LHCN-M2 (cell line): ENCODE measurements at places on chromosomes 5 and 9.

DNA sequence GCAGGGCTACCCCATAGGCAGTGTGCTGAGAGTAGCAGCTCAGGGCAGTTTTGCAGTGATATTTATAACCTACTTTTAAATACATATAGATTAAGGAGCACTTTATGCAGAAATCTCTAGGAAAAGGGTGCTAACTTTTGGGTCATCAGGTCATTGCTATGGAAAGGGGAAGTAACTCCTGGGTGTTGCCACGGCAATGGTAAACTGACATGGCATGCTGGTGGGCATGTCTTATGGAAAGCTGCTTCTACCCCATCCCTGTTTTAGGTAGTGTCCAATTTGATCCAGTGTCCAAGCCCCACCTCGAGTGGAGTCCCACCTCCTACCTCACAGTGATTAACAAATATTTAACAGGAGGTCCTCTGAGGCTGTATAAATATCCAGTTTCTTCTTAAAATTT is 56.8 kb upstream of the XPA start:
- DNase-seq: no peak

GRCh38 chr5:137622850-137623249 is 113.0 kb downstream of the KLHL3 start:
- peak; percentile 73 for DNase-seq

DNA sequence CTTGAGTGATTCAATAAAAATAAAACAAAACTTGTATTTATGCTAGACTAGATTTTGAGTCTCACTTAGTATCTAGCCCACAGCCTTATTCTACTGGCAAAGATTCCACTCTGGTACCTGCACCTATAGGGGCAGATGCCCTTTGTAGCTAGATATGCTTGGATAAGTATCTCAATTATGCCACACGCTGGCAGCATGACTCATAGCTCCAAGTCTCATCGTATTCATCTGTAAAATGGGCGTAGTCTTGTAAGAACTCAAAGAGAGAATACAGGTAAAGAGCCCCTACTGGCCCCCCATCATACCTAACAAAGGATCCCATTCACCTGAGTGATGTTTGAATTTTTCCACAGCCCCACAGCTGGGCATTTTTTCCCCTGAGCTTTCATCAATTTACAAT is 45.9 kb upstream of the ASTN2 start:
- DNase-seq: no peak

DNA sequence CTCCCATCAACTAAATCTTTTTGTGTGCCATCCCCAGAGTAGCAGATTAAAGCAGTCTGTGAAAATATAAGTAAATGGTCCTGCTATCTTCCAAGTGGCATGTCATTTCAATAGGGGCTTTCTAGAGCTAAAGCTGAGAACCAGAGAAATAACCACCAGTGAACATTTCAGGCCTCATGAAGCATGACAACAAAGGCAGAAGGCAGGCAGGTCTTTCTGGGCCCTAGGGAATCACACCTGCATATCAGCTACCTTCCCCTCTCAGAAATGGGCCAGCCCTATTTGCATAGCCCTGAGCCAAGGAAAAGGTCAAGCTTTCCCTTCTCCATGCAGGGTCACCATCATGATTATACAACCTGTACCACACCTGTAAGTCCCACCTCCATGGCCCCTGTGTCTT is 205.3 kb downstream of the DEPDC1B start:
- DNase-seq: no peak

DNA sequence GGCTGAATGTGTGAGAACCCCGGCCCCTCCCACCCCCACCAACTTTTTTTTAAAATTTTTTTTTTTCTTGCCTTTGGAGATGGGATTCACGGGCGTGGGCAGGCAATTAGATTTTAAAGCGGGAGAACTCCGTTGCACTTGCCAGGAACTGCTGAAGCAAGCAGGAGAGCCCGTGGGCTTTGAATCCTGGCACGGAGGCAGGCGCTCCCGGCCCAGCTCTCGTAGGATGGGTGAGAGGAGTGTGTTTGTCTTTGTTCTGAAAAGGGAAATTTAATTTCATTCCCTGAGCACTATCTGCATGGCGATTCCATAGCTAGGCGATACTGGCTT is 54.3 kb upstream of the BOD1 start:
- no peak for DNase-seq

DNA sequence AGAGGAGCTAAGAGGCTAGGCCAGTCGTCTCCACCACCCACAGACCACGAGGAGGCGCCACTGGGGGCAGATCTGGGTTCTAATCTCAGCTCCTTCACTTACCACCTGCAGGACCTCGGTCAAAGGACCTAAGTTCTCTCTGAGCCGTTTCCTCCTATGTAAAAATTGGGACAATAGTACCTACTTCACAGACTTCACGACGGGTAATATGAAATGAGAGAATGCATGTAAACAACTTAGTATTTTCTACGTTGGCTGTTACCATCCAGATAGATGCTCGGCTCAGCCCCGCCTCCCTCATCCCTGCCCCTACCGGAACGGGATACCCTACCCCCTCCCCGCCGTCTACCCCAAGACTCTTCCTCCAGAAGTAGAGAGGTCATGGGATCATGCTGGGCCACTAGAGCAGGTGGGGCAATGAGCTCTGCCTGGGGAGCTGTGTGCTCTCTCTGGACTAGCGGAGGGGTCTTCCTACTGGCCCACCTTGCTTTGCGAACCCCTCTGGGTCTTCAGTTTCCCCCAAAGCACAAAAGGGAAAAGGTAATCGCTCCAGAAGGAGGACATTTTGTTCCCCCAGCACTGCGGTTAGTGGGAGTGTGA is 541 bp downstream of the GNPDA1 start:
- peak; percentile 29 for DNase-seq

- no peak for DNase-seq
Observed at GRCh38 chr9:98378794-98379193, 123.3 kb upstream of the TBC1D2 start.

DNA sequence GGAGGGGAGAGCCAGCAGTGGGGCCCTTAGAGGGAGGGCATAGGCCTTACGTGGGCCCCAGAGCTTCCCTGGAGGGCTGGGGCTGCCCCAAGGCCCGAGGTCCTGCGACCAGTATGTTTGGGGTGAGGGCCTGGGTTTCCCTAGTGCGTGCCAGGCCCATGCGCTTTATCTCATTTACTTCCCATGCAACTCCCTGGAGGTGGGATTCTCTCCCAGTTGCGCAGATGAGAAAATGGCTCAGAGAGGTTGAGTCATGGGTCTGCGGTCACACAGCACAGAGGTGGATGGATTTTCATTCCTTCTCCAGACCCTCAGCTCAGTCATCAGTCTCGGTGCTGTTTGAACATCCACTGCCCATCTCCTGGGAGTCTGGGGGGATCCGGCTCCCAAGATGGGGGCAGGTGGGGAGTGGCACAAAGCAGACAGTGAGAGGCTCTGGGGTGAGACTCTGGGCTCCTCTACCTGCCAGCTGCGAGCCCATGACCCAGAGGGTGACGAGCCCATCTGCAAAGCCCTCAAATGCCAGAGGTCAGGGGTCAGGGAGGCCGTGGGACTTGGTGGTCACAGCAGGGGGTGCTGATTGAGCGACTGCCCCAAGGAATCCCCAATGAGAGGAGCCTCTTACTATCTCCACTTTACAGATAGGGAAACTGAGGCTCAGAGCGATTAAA is 171.2 kb downstream of the GAPVD1 start:
- DNase-seq: no peak

DNA sequence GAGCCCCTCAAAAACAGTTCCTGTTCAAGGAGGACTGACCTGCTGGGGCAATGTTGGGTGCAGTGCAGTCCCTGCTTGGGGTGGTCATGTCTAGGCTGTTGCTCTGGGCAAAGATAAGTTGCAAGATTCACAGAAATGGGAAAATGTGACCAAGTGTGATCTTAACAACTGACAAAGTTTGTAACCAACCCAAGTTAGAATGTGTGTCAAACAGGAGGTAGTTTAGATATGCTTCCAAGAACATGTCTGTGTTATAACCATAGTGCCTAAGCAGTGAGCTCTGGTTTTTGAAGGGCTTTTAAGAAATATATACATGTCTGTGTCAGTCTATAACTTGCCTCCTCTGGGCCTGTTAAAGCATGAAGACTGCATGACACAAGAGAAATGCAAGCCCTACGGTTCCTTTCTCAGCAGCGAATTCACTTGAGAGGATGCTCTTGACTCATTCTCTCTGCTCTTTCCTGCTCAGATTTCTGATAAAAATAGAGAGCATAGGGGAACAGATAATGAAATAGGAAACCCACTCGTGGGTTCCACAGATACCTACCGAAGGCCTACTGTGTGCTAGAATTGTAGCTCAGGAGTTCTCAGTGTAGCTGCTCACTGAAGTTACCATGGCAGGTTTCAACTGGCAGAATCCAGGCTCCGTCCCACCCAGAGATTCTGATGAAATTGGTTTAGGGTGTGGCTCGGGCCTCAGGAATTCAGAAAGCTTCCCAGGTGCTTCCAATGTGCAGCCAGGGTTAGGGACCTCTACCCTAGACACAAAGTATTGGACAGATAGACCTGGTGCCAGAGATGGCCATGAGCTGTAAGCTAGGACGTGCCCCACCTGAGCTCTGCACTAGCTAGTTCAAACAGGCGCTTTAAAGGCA is 52.4 kb downstream of the ARHGEF37 start:
- no peak for DNase-seq

DNA sequence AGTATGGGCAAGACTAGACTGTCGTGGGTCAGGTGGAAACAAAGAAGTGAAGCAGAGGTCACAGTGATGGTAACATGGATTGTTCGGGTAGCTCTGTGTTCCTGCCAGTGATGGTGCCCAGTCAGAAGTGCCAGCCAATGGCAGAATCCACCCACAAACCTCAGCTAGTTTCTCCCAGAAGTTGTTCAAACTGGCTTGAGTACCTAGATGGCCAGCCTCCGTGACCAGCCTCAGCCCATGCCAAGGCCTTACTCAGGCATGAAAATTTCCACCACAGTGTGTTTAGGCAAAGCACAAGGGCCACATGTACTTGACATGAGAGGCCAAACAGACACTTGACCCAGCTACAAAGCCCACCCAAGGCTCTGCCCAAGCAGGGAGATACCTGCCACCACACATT is 19.4 kb upstream of the BTNL9 start:
- no peak for DNase-seq

- DNase-seq: no peak
Observed at GRCh38 chr5:176541338-176542134, 4.3 kb upstream of the RNF44 start.

GRCh38 chr9:113957821-113958341 is 81.8 kb downstream of the ZNF618 start:
- DNase-seq: peak; percentile 91

DNA sequence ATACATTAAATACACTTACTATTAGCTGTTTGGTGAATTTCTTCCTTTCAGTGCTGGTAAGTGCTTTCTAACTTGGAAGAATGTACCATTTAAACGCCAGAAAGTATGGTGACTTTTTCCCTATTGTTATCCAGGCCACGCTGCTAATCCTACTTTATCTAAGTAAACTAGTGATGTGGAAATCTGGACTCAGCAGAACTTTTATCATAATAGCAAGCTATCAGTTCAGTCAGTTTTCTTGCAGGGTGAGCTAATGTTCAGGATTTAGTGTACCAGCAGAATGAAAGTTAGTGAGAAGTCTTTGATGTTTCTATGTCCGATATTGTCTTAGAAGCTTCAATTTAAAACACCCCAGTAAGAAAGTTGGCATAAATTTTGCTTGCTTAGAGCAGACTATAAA is 72.2 kb downstream of the HSD17B4 start:
- DNase-seq: no peak

GRCh38 chr9:99867536-99867935 is 38.9 kb upstream of the STX17 start:
- no peak for DNase-seq

GRCh38 chr9:130962418-130963316 is 23.6 kb upstream of the FIBCD1 start:
- DNase-seq: peak; percentile 95

- no peak for DNase-seq
Observed at GRCh38 chr5:179698935-179699615, at the start of gene CANX. CANX (plus strand) TSS chr5:179698967; CDS start chr5:179705682, 6,715 bp downstream.

DNA sequence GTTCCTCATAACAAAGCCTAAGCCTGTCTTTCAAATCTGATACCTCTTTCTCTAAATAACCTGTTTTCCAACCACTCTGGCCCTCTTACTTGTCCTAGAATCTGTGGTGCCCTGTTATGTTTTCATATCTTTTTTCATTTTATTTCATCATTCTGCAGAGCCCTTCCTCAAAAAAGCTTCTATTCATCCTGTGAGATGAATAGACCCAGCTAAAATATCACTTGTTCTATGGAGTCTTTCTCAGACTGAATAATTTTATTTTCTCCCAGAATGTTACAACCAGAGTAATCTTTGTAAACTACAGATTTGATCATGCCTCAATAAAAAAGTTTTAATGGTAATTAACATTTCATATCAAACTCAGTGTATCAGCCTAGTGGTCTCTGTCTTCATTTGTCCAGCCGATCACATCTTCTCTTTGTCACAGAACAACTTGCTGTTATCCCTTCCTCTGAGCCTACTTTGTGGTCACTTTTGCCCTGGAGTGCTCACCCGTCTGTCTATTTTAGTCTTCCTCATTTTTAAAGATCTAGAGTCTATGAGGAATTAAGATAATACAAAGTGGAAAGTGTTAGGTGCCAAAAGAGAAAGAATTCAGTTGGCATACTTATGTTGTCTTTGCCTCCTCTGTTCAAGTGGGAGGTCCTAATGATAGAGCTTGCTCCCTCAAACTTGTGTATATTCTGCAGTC is 77.8 kb downstream of the ZCCHC7 start:
- DNase-seq: no peak

DNA sequence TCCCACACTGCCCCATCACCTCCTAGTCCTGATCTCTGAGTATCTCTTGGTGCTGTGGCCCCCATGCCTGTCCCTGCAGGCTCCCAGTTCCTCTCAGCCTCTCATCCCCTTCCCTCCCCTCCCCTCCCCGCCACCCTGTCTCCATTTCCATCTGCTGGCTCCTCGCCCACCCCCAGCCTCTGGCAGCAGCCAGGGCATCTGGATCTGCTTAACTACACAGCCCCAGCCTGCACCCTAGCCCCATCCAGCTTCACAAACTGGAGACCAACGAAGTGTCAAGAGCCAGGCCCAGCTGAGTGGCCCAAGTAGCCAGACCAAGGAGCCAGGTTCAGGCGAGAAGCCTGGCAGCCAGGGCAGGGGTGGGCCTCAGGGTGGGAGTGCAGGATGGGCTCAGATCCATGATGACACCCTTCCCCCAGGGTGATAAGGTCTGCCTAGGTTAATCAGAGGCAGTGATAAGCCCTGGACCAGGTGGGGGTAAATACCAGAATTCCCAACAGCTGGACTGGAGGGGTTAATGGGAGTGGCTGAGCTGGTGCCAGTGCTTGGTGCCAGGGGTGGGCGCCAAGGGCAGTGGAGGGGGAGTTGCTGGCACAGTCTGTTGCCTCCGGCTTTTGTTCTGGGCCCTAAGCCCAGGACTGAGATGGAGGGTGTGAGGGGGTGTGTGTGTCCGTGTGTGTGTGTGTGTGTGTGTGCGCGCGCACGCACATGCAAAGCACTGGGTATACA is 2.5 kb downstream of the IL11RA start:
- no peak for DNase-seq

DNA sequence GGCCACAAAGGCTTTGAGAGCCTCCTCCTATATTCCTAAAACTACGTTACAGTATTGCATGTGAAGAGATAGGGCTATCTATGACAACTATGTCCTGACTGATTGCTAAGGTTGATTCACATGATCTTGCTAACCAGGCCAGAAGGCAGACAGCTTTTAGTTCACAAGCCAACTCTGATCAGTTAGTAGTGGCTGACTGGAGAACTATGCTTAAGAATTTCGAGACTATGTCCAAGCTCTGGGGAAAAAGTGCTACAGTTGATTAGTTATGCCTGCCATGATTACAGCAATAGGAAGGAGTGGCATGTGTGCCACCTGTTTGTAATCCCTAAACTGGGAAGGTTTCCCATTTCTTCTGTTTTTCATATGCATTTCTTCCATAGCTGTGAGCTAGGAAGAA is 223.4 kb downstream of the DOCK8 start:
- DNase-seq: no peak

- no peak for DNase-seq
Observed at GRCh38 chr5:117455236-117456233, 880.9 kb upstream of the SEMA6A start.
